ENCODE measurements at places on chromosomes 2 and 18.
A peak's percentile ranks its signal among the peaks of the same experiment; 100 is the strongest.

DNA sequence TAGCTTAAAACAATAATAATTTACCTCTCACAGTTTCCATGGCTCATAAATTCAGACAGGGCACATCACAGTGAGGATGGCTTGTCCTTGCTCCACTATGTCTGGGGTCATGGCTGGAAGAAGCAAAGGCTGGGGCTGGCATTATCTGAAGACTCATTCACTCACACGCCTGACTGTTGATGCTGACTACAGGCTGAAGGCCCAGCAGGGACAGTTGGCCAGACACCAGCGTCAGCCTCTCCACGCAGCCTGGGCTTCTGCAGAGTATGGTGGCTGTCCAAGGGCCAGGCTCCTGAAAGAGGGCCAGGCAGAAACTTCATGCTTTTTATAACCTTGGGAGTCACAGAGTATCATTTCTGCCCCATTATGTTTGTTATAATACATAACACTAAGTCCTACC is 33.4 kb downstream of the YPEL5 start:
- DNase-seq = no peak

DNA sequence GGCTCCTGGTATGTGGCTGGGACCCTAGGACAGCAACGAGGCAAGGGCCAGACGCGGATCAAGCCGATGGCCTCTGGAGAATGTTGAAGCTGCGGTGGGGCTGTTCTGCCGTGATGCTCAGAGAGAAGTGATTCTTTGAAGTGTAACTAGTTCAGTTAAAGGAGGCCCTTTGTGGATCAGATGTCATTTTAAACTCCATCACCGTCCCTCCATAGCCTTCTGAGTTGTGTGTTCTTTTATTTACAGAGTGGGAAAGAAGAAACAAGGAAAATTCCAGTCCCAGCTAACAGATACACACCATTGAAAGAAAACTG is 403 bp downstream of the PNO1 start:
- DNase-seq = no peak

DNA sequence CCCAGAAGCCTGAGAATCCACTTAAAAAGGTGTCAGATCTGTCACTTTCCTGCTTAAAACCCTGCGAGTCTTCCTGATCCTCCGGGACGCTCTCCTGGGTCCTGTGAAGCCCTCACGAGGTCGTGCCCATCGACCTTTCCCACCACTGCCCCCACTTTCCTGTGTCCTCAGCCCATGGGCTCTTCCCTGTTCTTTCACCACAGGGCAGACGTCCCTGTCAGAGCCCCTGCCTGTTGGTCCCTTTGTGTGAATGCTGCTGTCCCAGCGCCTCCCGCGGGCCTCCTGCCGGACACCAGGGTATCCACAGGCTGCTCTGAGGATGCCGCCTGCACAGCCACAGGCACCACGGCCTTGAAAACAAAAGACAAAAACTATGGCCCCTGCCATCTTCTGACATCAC is 125.6 kb downstream of the TMEM18 start:
- DNase-seq = no peak

DNA sequence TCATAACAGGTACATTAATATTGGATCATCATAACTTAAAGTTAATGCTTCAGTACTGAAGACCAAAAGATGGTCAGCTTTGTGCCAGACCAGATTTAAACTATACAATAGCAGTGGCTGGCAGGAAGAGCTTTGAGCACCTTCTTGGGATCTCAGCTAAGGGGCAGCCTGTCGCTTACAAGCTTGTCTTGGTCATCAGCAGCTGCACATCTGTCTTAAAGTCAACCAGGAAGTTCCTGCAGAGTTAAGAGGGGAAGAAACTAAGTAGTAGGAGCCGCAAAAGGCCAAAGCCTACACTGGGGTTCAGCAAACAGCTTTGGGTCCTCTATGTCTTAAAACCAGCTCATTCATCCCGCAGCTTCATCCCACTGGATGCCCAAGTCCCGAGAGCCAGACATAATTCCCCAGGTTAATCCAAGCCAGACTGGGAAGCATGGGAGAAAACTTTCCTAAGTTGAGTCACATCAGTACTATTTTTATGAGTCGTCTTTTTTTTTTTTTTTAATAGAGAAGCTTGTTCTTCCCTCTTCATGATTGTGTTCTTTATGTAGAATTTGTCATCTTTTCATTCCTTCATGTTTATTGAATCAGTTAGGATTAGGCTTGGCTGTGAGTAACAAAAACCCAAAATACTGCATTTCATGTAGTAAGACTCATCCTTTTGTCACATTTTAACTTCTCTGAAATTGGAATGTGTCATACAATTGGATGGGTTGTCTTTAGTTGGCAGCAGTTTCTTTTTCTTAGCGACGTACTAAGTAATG is 59.3 kb downstream of the SERTAD2 start:
- DNase-seq = peak; percentile 79

- DNase-seq = peak; percentile 53
These were observed 782.3 kb downstream of the LRP1B start for GRCh38 chr2:141348481-141348880.

DNA sequence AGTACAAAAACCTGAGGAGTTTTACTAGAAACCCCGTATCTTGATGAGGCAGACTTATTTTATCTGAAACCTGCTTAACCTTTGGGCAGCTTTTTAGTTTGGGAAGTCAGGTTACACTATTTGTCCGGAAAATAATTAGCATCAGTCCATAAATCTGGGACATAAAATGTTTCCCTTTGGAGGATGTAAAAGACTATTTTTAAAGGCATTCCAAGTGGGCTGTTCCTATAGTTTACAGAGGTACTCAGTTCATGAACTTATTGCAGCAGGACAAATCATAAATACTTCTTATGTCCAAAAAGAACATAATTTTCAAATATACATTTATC is 6.3 kb downstream of the HTR2B start:
- no peak for DNase-seq

DNA sequence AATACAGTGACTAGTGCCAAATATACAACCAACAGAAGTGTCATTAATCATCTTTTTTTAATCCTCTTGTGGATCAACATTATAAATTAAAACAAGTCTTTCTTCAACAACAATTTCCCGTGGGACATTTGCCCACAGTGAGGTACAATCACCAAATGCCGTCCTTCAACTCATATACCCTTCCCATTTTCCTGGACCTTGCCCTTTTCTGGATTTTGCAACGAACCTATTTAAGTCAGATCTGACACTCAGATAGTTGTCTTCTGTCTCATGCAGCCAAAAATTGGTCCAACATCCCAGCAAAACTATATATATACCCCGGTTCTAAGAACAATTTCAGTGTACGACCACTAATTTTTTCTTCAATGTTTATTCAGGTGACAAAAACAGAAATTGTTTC is 324.0 kb downstream of the DSEL start:
- DNase-seq = no peak
